ENCODE measurements at places on chromosomes 13 and 19.

- no peak for DNase-seq
These were observed 26.2 kb downstream of the OPA3 start for GRCh38 chr19:45558399-45558878.

DNA sequence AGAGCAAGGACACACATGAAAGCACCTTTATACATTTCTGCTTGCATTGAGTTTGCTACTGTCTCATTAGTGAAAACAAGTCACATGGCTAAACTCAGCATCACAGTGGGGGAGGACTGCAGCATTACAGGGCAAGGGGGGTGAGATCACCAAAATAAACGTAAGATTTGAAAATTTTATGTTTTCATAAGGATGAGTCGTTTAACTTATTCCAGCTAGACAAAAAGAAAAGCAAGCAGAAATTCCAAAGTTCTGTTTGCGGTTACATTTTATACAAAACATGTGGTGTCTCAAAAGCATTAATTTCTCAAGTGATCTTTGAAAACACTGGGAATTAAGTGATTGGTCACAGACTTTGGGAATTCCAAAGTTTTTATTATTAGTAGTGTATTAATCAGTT is 261.4 kb upstream of the RXFP2 start:
- peak; percentile 88 for DNase-seq

GRCh38 chr13:66503890-66504289 is 726.2 kb downstream of the PCDH9 start:
- DNase-seq = no peak

DNA sequence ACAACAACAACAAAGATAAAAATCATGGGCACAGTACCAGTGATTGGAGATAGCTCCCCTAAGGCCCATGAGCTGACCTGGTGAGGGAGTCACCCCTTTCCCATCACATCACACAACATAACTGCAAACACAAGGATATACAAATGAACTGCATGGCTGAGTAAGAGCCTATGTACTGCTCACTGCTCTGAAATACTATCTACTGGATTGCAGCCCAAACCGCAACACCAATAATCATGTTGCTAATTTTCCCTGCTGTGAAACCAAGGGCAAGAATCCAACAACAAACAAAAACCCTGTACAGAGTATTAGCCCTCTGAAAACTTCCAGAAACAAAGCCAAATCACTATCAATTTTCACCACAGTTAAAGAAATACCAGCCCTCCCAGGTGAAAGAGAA is 1893.2 kb downstream of the PCDH9 start:
- DNase-seq = no peak

DNA sequence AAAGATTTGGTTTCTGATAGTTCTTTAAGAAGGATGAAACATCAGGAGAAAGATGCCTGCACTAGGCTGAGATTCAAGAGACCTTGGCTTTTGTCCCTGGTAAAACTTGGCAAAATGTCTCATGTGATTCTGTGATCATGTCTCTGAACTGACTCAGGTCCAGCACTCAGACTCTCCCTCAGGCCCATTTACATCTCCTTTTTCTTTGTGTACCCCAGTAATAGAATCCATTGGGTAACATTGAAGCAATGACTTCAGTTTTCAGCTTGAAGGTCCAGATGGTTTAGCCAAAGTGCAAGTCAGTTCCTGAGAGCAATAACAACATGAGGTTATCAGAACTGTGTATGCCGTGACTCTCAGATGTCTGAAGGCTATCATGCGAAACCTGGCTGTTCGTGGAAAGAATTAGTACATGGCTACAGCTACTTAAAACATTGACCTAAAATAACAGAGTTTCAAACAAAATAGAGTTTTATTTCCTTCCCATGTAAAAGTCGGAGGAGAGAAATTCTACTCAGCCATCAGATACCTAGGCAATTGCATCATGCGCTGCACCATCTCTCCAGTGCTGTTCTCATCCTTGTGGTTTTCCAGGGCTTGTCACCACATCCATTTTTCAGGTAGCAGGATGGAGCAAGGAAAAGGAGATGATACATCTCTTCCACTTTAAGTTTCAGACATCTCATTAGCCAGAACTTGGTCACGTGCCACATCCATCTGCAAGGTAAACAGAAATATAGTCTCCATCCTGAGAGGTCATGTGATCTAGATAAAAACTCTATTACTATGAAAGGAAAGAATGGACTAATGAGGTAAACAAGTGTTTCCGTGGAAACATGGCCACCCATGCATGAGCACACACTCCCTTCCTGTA is 117.3 kb downstream of the POSTN start:
- no peak for DNase-seq

- no peak for DNase-seq
These were observed 15.3 kb upstream of the ADPRHL1 start for GRCh38 chr13:113468472-113469201.

GRCh38 chr13:32310134-32310706 is 4.9 kb downstream of the ZAR1L start:
- DNase-seq = no peak

DNA sequence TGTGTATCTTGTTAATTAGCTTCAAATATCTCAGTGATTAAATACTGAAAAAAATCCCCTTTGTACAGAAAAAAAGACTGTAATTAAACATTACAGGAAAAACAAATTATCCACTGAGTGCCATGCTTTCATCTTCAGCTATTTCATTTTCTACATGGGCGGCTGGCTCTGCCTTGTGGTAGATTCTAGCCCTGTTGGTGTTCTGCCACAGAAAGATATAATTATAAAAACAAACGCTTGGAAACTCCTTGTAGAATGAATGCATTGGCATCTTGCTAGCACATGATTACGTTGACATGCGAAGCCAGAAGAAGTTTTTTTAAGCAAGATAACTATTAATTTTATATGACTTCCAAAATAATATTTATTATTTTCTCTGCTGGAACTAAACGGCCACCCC is 496.8 kb downstream of the MYO16 start:
- DNase-seq = no peak

GRCh38 chr13:49627831-49628652 is at the start of gene ARL11:
Gene ARL11 (plus strand): TSS chr13:49628507. CDS start chr13:49630448, 1,941 bp downstream.
- DNase-seq = no peak

DNA sequence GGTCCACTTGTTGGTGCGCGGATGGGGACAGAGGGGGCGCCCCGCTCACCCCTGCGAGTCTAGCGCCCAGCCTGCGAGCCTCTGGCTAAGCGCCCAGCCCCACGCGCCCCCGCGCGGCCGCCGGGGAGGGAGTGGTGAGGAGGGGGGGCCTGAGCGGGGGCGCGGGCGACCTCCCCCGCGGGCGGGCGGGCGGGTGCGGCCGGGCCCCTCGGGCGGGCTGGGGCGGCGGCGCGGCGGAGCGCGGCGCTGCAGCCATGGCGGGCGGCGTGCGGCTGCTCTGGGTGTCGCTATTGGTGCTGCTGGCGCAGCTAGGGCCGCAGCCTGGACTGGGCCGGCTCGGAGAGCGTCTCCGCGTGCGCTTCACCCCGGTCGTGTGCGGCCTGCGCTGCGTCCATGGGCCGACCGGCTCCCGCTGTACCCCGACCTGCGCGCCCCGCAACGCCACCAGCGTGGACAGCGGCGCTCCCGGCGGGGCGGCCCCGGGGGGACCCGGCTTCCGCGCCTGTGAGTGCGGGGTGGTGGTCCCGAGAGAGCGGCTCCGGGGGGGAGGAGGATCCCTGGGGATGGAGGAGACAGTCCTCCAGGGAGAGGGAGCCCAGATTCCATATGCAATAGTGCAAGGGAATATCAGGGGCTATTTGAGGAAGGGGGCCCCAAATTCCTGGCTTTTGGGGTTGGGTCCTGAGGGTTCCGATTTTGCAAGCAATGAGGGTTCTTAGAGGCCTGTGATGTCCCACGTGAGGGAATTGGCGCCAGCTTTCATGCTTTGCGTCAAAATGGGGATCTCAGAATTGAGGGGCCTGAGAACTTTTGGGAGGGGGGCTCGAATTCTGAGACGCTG is at the start of gene LTBP4:
Gene LTBP4, plus strand, starts transcription at position 236 of the 841 bp plus-strand sequence. Its CDS starts 19 bp downstream, at position 255.
- DNase-seq = no peak

- no peak for DNase-seq
These were observed 220.7 kb upstream of the RXFP2 start for GRCh38 chr13:31518645-31519044.

GRCh38 chr13:39408512-39408911 is 194.5 kb downstream of the LHFPL6 start:
- DNase-seq = no peak

DNA sequence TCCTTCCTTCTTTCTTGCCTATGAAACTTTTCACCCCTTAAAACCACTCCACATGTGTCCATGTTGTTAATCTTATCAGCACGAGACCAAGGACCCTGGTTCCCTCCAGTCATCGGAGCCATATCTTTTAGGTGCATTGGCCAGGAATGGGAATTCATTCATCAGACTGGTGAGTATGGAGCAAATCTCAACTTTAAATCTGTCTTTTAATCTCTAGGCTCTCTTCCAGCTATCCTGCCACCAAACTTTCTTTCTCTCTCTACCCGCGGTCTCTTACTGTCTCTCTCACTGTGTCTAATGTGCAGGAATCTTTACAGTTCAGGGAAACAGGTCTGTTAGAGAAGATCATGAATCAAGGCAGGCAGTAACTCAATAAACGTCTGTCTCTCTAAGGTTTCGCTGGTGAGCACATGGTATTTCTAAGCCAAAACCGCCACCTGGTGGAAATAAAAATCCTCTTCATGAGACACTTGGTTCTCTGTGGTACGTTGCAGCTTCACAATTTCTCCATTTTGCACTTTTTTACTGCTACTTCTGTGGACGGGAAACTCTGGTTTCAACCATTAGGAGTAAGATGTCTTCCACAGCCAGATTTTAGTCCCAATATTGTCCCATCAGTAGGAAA is 16.1 kb downstream of the LGALS16 start:
- DNase-seq = no peak

DNA sequence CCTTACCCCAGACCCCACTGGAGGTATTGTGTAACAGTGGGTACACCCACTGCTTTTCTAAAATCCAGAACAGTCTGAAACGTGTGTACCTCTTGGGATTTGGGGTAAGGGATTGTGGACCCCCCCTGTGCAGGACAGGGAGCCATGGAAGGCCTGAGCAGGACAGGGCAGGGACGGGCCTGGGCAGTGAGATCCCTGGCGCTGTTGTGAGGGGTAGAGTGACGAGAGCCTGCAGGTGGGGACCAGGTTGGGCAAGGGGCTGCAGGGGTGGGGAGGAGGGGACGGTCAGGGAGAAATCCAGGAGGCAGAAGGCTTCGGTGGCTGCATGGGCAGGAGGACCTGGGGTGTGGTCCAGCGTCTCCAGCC is 28.6 kb downstream of the CNFN start:
- no peak for DNase-seq

DNA sequence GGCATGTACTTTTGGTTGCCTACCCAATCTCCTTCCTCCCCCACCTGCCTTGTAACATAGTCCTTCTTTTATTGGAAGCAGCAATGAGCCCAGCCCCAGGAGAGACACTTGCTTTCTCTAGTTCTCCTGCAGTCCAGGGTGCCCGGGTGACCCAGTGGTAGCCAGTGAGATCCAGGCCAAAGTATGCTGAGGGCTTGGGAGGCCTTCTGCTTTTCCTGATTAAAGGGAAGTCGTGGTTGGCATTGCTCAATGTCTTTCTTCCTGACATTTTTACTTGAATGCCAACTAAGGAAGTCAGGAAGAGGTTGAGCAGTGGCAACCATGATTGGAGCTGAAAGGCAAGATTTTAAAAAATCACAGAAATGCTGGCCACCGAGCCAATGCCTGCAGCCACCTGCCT is 25.7 kb downstream of the CNMD start:
- DNase-seq = no peak

DNA sequence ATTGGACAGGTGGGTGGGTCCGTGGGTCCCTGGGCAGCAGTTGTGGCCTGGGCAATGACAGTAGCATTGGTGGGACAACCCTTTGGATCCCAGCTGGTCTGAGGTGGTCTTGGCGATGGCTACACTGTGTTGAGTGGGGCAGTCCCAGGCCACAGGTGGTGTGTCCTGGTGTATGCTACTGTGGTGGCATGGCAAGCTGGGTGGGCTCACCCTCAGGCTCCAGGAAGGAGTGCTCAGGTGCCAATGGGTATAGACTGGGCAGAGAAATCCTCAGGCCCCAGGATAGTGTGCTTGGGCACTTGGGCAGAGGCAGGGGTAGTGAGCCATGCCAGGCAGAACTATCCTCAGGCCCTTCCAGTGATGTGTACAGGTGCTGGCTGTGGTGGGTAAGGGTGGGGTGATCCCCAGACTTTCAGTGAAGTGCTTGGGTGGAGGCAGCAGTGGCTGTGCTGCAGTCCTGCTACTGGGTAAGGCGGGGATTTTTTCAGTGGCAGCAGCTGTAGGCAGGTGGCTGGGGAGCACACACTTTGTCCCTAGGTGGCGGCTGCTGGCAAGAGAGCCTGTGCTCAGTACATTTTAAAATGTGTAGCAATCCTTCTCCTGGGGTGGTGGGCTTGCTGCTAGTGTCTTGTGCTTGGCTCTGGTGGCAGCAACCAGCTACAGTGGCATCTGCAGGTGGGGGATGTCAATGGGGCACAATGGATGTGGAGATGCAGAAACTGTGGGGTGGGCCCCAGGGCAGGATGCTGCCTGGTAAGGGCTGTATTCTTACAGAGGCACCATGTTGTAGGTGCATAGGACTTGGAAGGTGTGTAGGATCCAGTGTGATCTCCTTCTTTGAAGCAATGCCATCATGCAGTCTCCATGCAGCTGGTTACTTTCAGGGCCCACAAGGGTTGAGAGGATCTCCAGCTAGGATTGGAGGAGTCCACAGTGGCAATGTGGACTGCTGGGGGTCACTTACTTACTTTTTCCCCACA is 64.9 kb downstream of the DNAJC3 start:
- DNase-seq = no peak

GRCh38 chr19:38781058-38781457 is 7.7 kb upstream of the LGALS7 start:
- DNase-seq = no peak

GRCh38 chr19:18202778-18203407 is 949 bp downstream of the RAB3A start:
- no peak for DNase-seq

DNA sequence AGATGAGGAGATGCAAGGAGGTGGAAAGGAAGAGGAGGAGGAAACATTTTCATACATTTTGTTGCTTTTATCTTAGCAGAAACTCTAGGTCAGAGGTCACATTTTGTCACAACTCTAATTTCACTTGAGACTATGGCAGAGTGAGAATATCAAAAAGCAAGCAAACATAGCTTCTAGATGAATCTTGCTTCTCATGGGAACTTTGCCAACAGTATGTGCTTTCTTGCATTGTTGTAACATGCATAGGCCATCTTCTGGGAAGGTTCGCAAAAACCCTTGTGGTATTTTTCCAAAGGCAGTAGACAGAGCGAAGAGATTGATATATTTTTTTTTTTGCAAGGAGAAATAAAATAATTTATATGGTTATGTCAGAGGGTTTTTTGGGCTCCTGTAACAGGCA is 291.3 kb downstream of the MTUS2 start:
- DNase-seq = no peak

Measured in AG04449 (cell line).